SJCRH30 (cell line): ENCODE measurements at places on chromosomes 13 and 19. TPM values are rescaled to one million over a fixed set of nuclear protein-coding genes. Genes with fewer than 3 reads are reported as not detected.

DNA sequence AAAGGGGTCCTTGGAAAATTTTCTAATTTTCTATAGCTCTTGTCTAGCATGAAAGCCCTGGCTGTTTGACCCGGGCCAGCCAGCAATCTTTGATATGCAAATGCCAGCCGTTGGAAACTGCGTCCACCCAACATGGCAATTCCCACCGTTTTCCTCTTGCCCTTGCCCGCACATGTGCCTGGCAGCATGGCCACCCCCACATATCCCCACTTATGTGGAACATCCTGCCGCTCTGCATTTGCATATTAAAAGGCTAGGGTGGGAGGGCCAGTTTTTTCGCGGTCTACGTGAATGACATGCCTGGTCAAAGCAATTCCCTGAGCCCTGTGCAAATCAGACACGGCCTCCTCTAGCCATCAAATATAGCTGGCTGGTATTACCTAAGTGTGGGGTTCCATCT lies 110.3 kb upstream of the TDRD3 start:
- H3K36me3 ChIP-seq, result no peaks in the 10 kb centered on the region
- H3K27ac ChIP-seq, result no peak overlapping the region
- no peak overlapping the region for H3K4me3 ChIP-seq
- H3K4me1 ChIP-seq, result no peaks in the 10 kb centered on the region
- DNase-seq, result no peak

- H3K4me3 ChIP-seq, result no peak overlapping the region
- DNase-seq, result no peak
- H3K27ac ChIP-seq, result no peak overlapping the region
- H3K36me3 ChIP-seq, result no peaks in the 10 kb centered on the region
Observed at GRCh38 chr19:7900401-7900870, 3.2 kb upstream of the MAP2K7 start.

DNA sequence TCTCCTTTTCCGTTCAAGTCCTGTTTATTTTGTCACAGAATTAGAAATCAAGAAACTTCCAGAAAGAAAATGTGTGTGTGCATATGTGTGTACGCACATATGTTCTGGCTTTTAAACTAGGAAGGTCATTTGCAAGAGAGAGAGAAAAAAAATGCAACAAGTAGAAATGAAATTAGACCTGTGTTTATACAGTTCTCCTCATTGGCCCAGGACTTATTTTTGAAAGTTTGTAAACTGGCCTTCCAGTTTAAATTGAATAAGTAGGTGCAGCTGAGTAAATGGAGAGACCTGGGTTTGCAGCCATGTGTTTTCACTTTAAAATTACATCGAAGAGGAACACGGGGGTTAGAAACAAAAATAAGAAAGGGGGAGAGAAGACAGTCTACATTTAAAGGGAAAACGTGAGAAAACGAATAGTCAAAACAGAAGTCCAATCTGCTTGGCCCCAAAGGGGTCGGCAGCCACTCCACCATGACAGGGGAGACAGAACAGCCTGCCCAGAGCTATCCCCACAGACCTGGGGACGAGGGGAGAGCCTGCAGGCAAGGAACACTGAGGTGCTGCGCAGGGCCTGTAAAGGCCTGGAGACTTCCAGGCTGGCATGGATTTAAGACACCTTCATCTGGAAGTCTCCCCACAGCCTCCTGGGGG lies 216.8 kb upstream of the MAB21L1 start:
- H3K4me3 ChIP-seq, result no peak overlapping the region
- DNase-seq, result no peak
- H3K27me3 ChIP-seq, result no peaks in the 10 kb centered on the region
- no peaks in the 10 kb centered on the region for H3K36me3 ChIP-seq
- peaks cover 4% of the 10 kb centered on the region for H3K4me1 ChIP-seq
- no peak overlapping the region for H3K27ac ChIP-seq

GRCh38 chr13:20713751-20714150 lies 10.3 kb downstream of the IL17D start:
- H3K36me3 ChIP-seq, result no peaks in the 10 kb centered on the region
- H3K27me3 ChIP-seq, result no peaks in the 10 kb centered on the region
- peaks cover 35% of the 10 kb centered on the region for H3K4me1 ChIP-seq
- DNase-seq, result peak; percentile 64
- peak overlapping the region; percentile 50 for H3K4me3 ChIP-seq
- no peak overlapping the region for H3K27ac ChIP-seq

GRCh38 chr13:106344342-106344741 lies 191.1 kb downstream of the EFNB2 start:
- H3K36me3 ChIP-seq, result no peaks in the 10 kb centered on the region
- no peaks in the 10 kb centered on the region for H3K27me3 ChIP-seq
- no peak overlapping the region for H3K27ac ChIP-seq
- DNase-seq, result no peak

DNA sequence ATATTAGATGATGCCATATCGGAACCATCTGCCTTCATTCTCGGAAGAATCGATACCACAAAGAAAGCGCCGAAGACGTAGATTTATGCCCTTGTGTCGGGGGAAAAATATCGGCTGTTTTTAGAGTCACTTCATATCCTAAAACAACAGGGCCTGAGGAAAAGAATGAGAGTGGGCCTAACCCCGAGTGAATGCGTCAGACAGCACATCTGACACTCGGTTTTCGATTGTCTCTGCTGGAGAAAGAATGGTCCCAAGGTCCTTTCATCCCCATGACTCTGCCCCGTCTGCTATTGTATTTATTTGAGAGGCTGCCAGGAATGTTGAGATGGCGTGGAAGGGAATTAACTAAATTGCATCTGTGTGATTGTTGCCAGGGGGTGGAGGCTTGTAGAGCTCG lies 46.1 kb downstream of the CHST8 start:
- no peaks in the 10 kb centered on the region for H3K36me3 ChIP-seq
- H3K27ac ChIP-seq, result no peak overlapping the region
- H3K27me3 ChIP-seq, result no peaks in the 10 kb centered on the region

DNA sequence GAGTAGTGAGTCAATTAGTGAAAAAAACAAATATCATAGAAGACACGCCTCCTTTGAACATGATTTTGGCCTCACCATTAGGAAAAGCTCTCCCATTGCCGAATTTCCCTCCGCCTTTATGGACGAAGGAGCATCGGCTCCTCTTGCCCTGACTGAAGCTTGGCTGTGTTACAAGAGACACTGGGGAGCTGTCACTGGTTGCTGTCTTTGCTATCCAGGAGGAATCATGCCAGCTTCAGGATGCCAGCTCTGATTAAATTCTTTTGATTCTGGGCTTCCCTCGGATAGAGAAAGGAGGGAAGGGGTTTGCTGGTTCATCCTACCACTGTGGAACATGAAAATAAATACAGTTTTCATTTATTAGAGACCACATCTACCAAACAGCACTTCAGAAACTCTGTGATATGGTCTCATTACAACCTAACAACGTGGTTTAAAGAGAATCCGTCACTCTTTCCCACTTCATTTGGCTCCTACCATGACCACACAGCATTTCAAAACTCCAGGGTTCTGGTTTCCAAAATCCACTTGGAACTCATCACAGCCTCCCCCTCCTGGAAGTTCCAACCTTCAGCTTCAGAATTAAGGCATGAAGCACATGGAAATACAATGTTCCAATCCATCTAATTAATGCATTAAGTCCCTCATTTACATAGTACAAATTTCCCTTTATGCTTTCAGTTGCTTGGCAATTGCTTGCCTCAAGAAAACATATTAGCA lies 446.0 kb downstream of the EFNB2 start:
- H3K36me3 ChIP-seq, result no peaks in the 10 kb centered on the region
- DNase-seq, result no peak
- no peak overlapping the region for H3K27ac ChIP-seq

- no peak for DNase-seq
- H3K4me3 ChIP-seq, result peak overlapping the region; percentile 68
- H3K27ac ChIP-seq, result no peak overlapping the region
- H3K4me1 ChIP-seq, result peaks cover 4% of the 10 kb centered on the region; the same call in 1 of the 2 replicates
Observed at GRCh38 chr19:7522923-7523667, 671 bp downstream of the MCOLN1 start.

DNA sequence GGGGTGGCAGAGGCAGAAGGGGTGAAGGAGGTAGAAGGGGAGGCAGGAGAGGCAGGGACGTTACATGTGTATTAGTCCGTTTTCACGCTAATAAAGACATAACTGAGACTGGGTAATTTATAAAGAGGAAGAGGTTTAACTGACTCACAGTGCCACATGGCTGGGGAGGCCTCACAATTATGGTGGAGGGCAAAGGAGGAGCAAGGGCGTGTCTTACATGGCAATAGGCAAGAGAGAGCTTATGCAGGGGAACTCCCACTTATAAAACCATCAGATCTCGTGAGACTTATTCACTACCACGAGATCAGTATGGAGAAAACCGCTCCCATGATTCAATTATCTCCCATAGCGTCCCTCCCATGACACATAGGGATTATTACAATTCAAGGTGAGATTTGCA lies 19.0 kb upstream of the ACOD1 start:
- no peak for DNase-seq
- no peak overlapping the region for H3K27ac ChIP-seq
- H3K4me1 ChIP-seq, result no peaks in the 10 kb centered on the region
- no peak overlapping the region for H3K4me3 ChIP-seq

GRCh38 chr19:48925240-48925843 lies 8.2 kb upstream of the DHDH start:
- DNase-seq, result peak; percentile 34
- H3K36me3 ChIP-seq, result peaks cover 2% of the 10 kb centered on the region
- no peaks in the 10 kb centered on the region for H3K27me3 ChIP-seq
- no peak overlapping the region for H3K27ac ChIP-seq
- no peak overlapping the region for H3K4me3 ChIP-seq

DNA sequence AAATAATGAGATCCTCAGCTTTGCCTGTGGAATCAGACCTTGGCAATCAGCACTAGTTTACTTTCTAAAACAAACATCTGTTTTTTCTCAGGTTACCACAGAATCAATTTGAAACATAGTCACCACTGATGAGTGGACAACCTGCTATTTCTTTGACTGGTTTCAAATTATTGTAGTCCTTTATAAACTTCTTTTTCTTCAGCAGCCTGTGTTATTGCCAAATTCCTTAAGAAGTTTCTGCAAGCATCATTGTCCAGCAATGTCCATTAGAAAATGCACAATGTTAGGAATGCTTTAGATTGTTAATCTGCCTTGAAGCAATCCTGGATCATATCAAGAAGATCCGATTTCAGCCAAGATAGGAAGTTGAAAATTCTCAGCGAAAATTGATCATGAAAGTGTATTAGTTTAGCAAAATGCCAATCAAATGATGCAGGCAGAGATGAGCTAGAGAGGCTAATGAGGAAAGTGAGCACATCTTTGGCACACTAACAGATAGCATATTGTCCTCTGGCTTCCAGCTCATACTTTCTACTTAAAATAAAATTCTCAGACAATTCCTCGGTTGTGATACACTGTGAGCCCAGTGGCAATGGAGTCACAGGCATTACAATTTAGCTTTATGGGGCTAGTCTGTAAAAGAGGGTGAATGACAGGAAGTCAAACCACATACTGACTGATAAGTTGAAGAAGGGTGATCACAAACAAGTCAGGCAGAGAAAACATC lies 270.6 kb downstream of the SLITRK6 start:
- no peak overlapping the region for H3K4me3 ChIP-seq
- no peaks in the 10 kb centered on the region for H3K27me3 ChIP-seq

DNA sequence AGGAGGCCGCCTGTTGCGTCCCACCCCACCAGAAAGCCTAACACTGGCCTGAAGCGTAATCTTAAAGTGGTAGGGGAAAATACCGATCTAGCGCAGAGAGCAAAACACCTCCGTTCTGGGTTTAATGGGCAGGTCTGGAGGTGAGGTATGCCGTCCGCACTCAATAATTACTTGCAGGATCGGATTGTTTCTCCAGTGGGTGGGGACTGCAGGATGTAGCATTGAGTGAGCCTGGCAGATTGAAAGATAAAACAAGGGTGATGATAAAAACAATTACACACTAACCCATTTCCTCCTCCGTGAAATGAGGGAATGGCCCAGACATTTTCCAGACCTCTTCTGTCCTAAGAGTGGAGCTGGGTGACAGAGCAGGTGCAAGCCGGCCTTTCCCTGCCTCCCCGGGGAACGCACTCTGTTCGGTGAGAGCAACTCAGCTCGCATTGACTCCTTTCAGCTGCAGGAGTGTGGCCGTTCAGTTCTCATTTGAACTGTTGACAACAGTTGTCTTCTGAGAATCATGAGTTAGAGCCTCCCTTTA lies 110.2 kb upstream of the DOCK9 start:
- H3K4me1 ChIP-seq, result 0 out of 2 replicates have a peak, but pooled peaks cover 4% of the 10 kb centered on the region
- H3K4me3 ChIP-seq, result peak overlapping the region; percentile 69
- no peak overlapping the region for H3K27ac ChIP-seq
- DNase-seq, result no peak

DNA sequence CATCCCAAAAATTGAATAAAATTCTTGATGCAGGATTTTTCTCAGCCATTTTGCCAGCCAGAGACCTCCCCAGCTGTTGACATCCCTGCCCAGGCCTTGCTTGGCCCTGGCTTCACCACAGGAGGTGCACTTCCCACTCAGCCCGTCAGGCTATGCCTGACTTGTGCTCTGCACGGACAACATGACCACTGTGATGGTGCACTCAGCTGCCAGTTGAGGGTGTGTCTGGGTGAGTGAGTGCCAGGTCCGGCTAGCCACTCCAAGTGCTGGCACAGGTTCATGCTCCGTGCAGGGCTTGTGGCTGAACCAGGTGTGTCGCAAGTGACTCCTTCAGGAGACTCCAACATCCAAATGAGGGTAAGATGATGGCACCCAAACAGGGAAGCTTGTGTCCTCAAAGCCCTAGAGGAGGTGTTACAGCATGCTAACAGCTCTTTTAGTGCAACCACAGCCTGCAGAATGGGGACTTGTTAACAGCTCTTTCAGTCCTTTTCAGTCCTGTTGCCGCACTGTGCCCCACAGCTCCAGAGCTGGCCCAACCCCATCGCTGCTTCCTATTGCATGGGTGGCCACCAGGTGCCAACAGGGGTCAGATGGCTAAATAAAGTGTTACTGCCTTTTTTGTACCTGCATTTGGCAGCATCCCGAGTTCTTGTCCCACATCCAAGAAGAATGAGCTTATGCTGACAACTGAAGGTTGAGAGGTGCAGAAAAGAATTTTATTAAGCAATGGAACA lies 380.7 kb downstream of the SLITRK5 start:
- H3K27me3 ChIP-seq, result no peaks in the 10 kb centered on the region
- no peaks in the 10 kb centered on the region for H3K36me3 ChIP-seq
- H3K4me1 ChIP-seq, result no peaks in the 10 kb centered on the region
- H3K4me3 ChIP-seq, result no peak overlapping the region
- no peak for DNase-seq

GRCh38 chr13:37357548-37357947 lies 241.0 kb downstream of the POSTN start:
- no peak overlapping the region for H3K27ac ChIP-seq
- H3K36me3 ChIP-seq, result no peaks in the 10 kb centered on the region
- no peak overlapping the region for H3K4me3 ChIP-seq
- no peaks in the 10 kb centered on the region for H3K27me3 ChIP-seq
- no peak for DNase-seq

- no peak overlapping the region for H3K27ac ChIP-seq
- H3K36me3 ChIP-seq, result peaks cover 12% of the 10 kb centered on the region
- H3K27me3 ChIP-seq, result no peaks in the 10 kb centered on the region
- no peak for DNase-seq
- no peak overlapping the region for H3K4me3 ChIP-seq
Observed at GRCh38 chr19:308471-309205, 17.4 kb upstream of the PLPP2 start.

GRCh38 chr13:73873940-73874830 lies 260.0 kb downstream of the KLF12 start:
- H3K4me3 ChIP-seq, result no peak overlapping the region
- no peak overlapping the region for H3K27ac ChIP-seq
- no peaks in the 10 kb centered on the region for H3K4me1 ChIP-seq
- no peaks in the 10 kb centered on the region for H3K36me3 ChIP-seq
- DNase-seq, result no peak

TSSK6 gene
- total RNA-seq, result 1.7 and 1.8 TPM in 2 replicates

FREM2 gene
- total RNA-seq, result 4.3 and 4.7 TPM in 2 replicates

LACC1 gene
- 0.63 and 0.73 TPM in 2 replicates for total RNA-seq

PABPC3 gene
- 0.10 and 0.14 TPM in 2 replicates for total RNA-seq

KCNRG gene
- total RNA-seq, result 0.53 and 0.61 TPM in 2 replicates

TJP3 gene
- not detected in 2 replicates for total RNA-seq

TGFBR3L gene
- not detected in 2 replicates for total RNA-seq

IGFL2 gene
- not detected in 2 replicates for total RNA-seq

ZNF577 gene
- total RNA-seq, result 10.0 and 10.8 TPM in 2 replicates

PNMA8B gene
- 0.04 TPM in 1 of 2 replicates, not detected in the other for total RNA-seq
